NCI-H1694 treated with DMSO at 0.1 percent for 48 hours (cell line): ENCODE measurements at places on chromosomes 13 and 19.

DNA sequence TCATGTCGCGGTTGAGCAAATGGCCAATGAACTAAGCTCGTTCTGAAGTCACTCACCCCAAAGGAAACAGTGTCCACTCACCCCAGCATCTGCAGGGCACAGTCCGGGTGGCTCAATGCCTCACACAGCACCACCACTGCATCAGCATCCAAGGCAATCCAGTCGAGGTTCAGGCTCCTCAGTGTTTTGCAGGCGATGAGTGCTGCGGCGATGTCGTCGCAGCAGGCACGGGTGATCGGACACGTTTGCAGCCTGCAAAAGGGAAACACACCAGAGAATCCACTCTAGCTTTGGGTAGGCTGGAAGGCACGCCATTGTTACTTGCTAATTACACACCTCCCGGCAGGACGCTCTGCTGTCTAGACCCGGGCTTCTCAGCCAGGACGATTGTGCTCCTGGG is 26.5 kb downstream of the NLRP9 start:
- no peak for DNase-seq

DNA sequence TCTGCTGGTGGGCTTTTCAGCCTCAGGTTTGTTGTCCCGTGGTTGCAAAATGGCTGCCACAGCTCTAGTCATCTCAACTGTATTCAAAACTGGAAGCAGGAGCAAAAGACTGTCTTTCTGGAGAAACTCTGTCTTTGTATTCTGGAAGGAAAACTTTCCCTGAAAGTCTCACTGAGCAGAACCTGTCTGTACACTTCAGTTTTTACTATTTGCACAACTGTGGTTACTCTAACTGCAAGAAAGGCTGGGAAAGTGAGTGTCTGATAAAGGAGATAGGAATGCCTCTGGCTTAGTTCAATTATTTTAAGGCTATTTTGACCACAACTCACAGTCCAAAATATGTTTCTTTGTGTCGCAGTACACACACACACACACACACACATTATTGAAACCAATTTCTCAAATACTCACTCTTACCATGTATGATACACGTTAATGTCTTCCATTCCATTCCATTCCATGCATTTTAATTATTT is 49.7 kb upstream of the EHD2 start:
- no peak for DNase-seq

GRCh38 chr13:111211789-111212516 is 96.8 kb downstream of the ARHGEF7 start:
- no peak for DNase-seq

DNA sequence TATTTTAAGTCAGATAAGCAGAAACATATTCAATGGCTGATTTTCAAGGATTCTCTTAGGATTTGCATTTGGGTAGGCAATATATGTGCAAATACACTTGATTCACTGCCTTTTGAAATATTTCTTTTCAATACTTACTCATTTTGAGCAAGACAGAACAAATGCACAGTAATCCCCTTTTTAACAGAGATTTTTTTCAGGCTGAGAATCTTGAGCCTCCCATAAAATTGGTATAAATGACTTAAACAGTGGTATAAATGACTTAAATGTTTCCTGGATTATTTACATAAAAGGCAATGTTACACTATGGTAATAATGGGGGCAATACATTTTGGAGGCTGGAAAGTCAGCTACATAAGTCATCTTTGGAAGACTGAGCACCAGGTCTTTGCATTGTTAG is 389.0 kb downstream of the OLFM4 start:
- no peak for DNase-seq

DNA sequence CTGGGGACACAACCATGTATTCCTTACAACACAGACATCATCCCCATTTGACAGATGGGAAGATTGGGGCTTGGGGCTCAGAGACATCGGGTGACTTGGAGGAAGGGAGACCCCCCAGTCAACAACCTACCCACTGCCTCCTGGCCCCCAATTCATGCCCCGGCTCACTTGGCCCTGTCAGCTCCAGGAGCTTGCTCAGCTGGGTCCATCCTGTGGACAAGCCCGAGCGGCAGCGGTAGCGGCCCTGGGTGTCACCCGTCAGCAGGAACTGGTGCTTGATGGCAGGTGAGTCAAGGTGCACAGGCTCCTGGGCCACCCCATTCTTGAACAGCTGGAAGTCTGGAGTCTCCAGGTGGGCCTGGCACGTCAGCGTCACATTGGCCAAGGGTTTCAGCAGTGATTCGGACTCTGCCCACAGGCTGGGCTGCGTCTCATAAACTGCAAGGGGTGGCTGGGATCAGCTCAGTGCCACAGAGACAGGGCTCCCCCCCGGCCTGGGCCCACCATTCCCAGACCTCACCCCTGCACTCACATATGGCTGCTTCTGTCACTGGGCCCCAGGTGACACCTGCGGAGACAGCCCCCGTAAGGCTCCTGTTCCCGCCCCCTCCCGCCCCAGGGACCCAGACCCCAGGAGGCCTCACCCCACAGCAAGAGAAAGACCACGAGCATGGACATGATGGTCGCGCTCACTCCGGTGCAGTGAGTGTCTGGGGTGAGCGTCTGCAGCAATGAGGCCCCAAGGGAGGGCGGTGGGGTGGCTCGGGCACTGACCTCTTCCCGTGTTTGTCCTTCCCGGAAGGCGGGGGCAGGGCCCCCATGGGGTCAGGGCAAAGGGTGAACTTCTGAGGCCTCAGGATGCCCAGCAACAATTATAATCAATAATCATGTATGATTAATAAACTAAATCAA is at the start of gene A1BG:
TSS of gene A1BG (minus strand) at position 733 of the 912 bp plus-strand sequence. CDS start at position 678, 55 bp downstream.
- DNase-seq, result no peak

DNA sequence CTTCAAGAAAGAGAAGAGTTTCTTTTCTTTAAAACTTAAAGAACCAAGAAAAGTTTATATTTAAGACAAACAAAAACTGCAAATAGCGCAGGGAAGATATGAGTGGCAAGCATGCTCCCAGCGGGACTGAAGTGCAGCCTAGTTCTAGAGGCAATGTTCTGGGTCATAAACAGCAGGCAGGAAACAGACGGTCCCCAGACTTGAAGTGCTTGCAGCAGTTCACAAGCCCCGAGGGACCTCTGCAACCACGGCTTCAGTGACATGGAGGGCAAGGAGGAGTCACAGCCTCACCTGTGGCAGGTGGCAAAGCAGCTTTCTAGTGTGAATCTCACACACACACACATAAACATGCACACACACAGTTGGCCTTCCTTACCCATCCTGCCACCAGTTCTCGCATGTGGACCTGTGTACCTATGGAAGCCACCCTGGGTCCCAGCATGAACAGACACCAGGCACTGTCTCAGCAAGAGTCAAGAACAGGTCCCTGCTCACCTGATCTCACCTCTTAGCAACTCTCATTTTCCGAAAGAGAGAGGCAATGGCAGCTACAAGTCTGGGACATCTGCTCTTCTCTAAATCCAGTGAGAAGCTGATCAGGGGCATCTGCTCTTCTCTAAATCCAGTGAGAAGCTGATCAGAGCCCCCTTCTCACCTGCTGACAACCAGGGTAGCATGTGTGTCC is 162.0 kb downstream of the EFNB2 start:
- DNase-seq, result peak; percentile 70

DNA sequence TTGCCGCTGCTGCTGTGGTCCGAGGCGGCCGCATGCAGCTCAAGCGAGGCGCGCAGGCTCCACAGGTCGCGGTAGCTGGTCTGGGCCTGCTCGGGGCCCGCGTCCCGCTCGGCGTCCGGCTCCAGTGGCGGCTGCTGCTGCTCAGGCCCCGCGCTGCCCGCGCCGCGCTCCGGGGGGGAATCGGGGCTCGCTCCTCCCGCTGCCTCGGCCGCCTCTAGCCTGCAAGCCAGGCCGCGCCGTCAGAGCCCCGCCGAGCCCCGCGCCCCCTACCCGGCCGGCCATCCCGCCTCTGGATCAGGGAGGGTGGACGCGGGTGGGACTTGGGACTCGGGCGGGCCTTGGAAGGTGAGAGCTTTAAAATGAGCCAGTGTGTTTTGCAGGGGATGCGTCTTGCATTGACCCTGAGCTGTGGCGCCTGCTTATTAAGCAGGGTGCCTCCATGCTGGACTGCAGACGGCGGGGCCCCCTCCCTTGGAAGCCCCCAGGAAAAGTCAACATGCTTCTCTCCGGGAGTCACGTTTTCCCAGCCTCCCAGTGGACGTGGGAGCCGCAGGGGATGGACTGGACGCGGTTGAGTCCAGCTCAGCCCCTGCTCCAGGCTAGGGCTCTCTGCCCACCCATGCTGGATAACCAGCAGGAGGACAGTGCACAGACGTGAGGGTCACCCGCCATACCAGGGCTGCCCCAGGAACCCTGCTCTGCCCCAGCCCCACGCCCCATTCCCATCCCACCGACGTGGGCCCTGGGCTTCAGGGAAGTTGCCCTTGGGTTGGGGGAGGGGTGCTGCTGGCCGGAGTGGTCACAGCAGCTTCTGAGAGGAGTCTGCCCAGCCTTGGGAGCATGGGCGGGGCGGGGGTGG is 7.7 kb downstream of the CBARP start:
- DNase-seq, result no peak

DNA sequence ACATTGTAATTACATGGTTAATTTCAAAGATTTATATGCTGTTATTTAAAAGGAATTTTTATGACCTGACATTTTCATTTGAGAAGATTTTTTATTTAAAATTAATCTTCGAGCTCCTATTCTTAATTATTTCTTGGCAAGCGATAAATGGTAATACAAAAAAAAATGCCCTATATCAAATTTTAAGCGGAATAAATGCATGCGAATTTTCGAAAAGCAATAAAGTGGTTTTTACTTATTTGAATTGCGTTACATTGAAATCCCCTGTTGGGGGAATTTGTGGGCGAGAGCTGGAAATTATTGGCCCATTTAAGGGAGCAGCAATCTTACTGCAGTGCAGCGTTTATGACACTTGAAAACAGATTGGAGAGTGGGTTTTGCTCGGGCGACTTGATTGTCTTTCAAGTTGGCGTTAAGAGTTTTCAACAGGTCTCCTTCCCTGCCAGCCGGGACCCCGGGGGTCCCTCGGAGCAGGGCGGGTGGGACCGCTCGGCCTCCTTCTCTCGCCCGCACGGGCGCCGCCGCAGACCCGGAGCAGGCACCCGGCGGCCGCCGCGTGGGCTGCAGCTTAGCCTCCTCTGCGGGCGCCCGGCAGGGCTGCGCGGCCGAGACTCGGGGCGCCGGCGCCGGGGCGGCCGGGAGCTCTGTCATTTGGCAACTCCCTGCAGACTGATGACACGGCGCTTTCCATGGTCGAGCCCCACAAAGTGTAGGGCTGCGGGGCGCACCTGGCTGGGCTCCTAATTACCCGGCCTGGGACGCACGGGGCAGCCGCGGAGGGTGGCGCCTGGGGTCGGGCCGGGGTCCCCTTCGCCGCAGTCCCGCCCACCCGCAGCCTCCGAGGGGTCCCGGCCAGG is 255.1 kb upstream of the SOX21 start:
- no peak for DNase-seq

DNA sequence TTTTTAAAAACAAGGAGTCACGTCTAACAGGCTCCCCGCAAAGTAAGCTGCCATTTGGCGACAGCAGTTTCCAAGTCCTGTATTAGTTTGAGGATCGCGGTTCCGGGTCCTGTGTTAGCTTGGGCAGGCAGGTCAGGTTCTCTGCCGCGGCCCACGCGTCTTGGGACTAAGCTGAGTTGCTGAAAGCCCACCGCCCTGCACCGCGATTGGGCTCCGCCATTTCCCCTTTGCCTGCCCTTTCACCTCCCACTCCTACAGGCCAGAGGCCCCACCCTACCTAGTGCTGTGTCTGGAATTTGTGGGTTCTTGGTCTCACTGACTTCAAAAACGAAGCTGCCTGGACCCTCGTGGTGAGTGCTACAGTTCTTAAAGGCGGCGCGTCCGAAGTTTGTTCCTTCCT is 6.8 kb downstream of the PARP4 start:
- DNase-seq, result no peak

DNA sequence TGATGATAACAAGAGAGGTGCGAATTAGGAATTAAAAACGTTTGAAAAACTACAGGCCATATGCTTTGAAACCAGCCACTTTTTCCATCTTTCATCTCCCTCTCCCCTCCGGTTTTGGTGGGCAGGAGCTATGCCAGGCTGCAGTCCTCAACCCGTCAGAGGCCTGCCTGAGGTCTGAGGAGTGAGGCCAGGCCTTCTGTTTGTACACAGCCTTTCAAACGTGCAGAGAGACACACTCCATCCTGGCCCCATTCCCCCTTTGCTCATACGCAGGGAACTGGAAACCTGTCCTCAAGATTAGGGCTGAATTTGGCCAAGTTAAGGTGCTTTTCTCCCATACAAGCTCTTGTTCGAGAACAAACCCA is 74.5 kb downstream of the ZIC5 start:
- DNase-seq, result no peak

- DNase-seq, result no peak
Measured at GRCh38 chr19:45146251-45146650, 14.5 kb downstream of the NKPD1 start.

DNA sequence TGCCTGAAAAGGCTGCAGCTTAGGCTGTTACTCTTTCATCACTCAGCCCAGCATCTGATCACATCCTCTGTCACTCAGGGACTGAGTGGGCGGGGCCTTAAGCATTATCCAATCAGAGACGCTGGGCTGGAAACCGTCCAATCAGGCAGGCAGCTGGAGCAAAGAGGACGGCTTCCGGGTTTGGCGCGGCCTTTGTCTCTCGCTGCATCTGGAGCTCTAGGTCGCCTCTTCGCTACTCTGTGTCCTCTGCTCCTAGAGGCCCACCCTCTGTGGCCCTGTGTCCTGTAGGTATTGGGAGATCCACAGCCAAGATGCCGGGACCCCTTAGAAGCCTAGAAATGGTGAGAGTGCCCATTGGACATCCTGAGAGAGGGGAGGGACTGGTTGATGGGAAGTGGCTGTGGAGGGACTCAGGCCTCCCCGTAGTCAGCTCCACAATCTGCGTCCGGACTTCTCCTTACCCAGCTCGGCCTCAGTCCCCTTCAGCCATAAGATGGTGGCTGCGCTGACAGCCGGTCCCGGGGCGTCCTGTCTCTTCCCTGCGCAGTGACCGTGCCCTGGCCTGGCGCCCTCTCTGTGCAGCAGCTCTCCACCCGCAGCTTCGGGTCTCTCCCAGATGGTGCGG is at the start of gene ZNF486:
TSS of gene ZNF486 (plus strand) at position 195 of the 625 bp plus-strand sequence. CDS start at position 312, 117 bp downstream.
- no peak for DNase-seq

GRCh38 chr19:10406191-10406590 is 2.8 kb upstream of the CDC37 start:
- DNase-seq, result no peak

GRCh38 chr13:34431827-34432581 is 510.1 kb upstream of the NBEA start:
- DNase-seq, result no peak

- DNase-seq, result no peak
Measured at GRCh38 chr13:97967948-97968347, 14.5 kb downstream of the IPO5 start.

- DNase-seq, result no peak
Measured at GRCh38 chr19:52993342-52994178, 20.2 kb upstream of the ERVV-1 start.

- DNase-seq, result no peak
Measured at GRCh38 chr13:79987761-79988160, 353.2 kb downstream of the SPRY2 start.

DNA sequence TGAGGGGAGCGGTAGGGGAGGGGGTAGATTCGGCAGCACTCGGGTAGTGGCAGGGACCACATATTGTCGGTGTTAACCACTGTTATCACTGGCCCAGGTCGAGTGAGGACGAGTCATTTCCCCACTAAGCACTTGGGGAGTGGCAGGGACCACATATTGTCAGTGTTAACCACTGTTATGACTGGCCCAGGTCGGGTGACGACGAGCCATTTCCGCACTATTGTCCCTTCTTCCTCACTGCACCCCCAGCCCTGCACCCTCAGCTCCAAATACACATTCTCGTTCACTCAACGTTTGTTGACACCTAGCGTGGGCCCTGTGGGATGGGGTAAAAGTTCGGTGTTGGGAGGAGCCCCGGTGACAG is 467 bp upstream of the CLN5 start:
- DNase-seq, result no peak

- DNase-seq, result peak; percentile 84
Measured at GRCh38 chr13:26985285-26985878, 186.2 kb downstream of the USP12 start.
